Stimulated activated CD4-positive, alpha-beta T cell treated with anti-CD3 and anti-CD28 coated beads, TNF-alpha, amount 100 ng/mL, for 24 hours (primary cell): ENCODE measurements at places on chromosomes 4 and X.
A peak's percentile ranks its signal among the peaks of the same experiment; 100 is the strongest.

DNA sequence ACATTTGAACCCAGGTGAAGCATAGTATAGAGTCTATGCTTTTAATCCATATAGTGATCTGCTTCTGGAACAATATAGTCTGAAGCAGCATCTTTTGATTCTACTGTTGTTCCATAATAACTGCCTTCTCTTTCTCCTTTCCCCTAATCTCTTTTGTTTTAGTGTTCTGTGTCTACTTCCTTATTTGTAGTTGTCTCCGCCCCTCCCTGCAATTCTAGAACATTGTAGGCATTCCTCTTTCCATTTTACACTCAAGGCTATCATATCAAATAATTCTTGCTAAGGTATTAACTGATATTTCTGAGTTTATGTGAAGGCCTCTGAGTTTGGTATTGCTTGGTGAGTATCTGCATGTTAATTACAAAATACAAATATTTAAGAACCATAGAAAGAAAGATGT lies 11.6 kb downstream of the BLTP1 start:
- no peak for DNase-seq

GRCh38 chrX:2710041-2710840 lies 19.1 kb downstream of the CD99 start:
- DNase-seq = peak; percentile 64

DNA sequence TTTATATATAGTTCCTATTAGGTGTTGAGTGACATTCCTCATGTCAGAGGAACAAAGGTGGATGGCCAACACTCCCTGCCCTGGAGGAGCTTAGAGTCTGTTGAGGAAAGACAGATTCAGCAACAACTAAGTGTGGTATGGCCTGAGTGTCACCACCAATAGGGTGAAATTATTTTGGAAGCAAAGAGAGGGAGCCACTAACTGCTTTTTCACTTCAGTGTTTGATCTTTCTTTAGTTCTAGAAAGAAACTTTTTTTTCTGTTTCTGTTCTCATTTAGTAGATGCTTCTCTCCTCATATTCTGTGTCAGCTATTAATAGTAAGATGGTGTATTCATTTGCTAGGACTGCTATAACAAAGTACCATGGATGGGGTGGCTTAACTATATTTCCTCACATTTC lies 81.5 kb downstream of the ARX start:
- DNase-seq = no peak

DNA sequence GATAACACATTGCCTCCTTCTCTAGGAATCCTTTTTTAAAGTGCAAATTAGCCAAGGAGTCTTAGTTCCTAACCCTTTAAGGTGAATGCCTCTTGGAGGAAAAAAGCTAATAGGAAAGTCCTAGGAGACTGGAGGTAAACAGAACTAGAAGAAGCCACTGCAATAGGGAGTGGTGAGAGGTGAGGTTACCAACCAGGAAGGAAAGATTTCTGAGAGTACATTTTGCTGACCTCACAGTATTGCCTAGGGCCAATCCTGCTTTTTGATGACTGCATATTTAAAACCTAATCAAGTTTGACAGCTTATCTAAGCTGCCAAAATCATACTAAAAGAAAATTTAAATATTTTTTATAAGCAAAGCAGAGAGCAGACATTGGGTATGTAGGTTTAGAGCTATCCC lies 7.3 kb upstream of the CUL4B start:
- no peak for DNase-seq

GRCh38 chr4:16297003-16297402 lies 70.7 kb upstream of the TAPT1 start:
- DNase-seq = no peak

DNA sequence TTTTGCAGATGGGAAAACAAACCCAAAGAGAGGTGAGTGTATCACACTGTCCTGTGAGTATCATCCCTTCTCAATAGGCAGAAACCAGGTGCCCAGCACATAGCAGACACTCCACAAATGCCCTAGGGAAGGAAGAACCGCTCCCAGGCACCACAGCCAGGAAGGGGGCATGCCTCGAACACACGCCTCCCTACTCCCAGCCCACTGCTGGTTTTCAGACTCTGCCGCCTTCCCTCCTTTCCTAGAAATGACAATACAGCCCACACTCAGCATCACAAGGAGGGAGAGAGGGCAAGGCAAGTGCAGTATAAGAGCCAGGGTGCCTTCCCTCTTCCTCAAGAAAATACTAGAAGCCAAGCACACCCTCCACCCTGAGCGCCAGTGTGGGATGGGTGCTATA lies 16.2 kb downstream of the JAKMIP1 start:
- no peak for DNase-seq

- DNase-seq = no peak
These were observed 9.0 kb downstream of the ZNF275 start for GRCh38 chrX:153342762-153343558.

- DNase-seq = no peak
These were observed 119.2 kb downstream of the IRF2 start for GRCh38 chr4:184355111-184355604.

DNA sequence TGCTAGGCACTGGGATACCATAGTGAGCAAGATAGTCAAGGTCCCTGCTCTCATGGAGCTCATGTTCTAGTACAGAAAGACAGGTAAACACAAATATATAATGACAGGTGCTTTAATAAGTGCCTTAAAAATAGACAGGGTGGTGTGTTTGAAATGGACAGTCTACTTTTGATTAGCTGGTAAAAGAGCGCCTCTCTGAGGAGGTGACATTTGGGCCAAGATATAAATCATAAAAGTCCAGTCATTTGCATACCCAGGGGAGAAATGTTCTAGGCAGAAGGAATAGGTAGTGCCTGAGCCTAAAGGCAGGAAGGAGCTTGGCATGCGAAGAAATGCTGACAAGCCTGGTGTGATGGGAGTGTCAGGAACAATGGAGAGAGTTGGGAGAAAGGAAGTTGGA lies 83.6 kb downstream of the DNAAF6 start:
- no peak for DNase-seq

DNA sequence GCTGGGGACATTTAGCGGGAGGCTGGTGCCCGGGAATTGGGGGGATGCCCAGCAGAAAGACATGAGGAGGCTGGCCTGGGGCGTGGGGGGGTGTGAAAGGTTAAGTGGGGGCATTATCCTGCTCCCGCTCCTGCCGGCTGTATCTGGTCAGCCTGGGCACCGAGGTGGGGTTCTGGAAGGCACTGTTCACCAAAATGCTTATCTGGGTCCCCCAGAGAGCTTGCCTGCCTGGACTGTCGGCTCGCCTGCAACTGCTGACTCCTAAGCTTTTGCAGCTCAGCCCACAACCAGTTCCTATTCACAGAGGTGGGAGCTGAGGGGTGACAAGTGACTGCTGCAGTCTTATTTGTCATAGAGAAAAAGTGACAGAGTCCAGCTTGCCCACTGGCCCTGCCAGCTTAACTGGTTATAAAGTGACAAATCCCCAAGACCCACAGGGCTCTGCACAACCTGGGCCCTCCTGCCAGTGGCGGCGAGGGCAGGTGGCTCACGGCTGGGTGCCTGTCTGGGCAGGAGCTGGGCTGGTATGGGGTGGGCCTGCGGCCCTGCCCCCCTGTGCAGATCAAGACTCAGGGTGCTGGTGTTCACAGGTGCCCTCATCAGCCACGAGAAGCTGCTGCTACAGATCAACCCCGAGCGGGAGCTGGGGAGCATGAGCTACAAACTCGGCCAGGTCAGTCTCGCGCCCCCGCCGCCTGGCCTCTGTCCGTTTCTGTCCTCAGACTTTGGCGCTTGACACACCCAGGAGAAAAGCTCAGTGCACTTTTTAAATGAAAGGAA lies 23.7 kb upstream of the MSANTD1 start:
- DNase-seq = no peak

DNA sequence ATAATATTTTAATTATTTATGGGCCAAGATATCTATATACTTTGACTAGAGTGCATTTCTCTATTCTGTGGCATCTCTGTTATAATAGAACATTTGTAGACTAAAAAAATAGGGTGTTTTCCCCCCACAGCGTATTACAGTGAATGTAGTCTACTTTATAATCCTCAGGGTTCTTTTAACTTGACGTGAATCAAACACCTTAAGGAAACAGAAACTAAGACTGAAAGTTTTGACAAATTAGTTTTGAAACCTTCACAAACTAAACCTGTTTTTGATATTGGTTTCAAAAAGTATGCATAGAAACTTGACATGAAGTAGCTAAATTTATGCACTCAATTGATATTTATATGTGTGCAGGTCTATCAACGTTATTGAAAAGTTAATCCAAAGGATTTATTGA lies 1963.1 kb upstream of the TENM3 start:
- DNase-seq = no peak

DNA sequence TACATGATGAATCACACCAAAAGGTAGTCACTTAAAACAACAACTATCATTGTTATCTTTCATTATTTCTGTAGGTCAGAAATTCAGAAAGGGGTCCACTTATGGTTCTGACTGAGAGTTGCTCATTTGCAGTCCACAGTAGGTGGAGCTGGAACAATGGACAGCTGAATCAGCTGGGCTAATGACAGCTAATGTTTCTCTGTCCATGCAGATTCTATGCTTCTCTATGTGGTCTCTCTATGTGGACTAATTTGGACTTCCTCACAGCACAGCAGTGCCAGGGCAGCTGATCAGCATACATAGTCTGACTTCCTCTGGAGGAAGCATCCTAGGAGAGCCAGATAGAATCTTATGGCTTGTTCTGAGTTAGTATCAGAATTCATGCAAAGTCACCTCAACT lies 131.7 kb upstream of the INTU start:
- no peak for DNase-seq

GRCh38 chr4:7193030-7193958 lies 956 bp downstream of the SORCS2 start:
- DNase-seq = no peak

GRCh38 chr4:87851332-87851731 lies 18.6 kb downstream of the MEPE start:
- no peak for DNase-seq

- DNase-seq = no peak
These were observed 49.3 kb downstream of the MRPL1 start for GRCh38 chr4:77911842-77912450.

GRCh38 chr4:115113506-115114106 lies at the start of gene NDST4:
TSS of gene NDST4 (minus strand) at chr4:115113620. CDS start at chr4:115077036, 36,584 bp downstream.
- DNase-seq = no peak

- DNase-seq = no peak
These were observed 1.3 kb downstream of the LCORL start for GRCh38 chr4:18020145-18020670.

- DNase-seq = no peak
These were observed 16.7 kb upstream of the COL25A1 start for GRCh38 chr4:109319156-109319555.

GRCh38 chr4:105426187-105426897 lies 47.5 kb downstream of the PPA2 start:
- no peak for DNase-seq

DNA sequence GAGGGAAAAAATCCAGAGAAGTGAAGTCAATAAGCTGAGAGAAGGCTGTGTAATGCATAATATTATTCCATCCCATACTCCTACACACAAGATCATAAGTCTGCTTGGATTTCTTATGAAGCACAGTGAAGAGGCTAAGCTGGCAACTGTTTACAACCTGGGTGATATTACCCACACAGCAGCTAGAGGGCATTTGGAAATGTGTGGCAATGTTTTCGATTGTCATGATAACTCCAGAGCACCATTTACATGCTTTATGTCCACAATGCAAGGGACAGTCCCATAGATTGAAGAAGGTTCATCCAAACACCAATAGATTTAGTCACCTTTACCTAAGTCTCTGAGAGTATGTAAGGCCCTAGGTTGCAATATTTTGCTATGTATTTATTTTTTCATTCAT lies 412.2 kb downstream of the PPP3CA start:
- no peak for DNase-seq

DNA sequence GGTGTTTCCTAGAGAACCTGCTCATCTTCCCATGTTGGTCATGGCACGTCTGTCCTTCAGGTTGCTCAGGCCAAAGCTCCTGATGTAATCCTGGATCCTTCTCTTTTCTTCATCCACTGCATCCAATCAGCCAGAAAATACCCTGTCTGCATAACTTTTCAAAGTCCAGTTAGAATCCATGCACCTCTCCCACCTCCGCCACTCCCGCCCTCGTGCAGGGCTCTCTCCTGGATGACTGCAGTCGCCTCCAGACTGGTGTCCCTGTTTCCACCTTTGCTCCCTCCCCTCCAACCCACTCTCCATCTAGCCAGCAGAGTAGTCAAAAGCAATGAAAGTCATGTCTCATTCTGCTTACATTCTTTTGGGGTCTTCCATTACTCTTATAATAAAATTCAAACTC lies 16.0 kb downstream of the CNGA2 start:
- no peak for DNase-seq

GRCh38 chrX:131565909-131566308 lies 22.0 kb downstream of the OR13H1 start:
- no peak for DNase-seq

- DNase-seq = peak; percentile 44
These were observed 1.1 kb downstream of the TMEM131L start for GRCh38 chr4:153466949-153467896.
